ENCODE measurements at places on chromosomes 2 and 18.
A peak's percentile ranks its signal among the peaks of the same experiment; 100 is the strongest.

- DNase-seq, result peak; percentile 18
Observed at GRCh38 chr2:210445116-210445707, 31.3 kb downstream of the LANCL1 start.

- no peak for DNase-seq
Observed at GRCh38 chr18:64399566-64399965, 250.7 kb upstream of the LINC00305 start.

GRCh38 chr2:11896386-11896785 lies 150.0 kb downstream of the LPIN1 start:
- DNase-seq, result no peak

DNA sequence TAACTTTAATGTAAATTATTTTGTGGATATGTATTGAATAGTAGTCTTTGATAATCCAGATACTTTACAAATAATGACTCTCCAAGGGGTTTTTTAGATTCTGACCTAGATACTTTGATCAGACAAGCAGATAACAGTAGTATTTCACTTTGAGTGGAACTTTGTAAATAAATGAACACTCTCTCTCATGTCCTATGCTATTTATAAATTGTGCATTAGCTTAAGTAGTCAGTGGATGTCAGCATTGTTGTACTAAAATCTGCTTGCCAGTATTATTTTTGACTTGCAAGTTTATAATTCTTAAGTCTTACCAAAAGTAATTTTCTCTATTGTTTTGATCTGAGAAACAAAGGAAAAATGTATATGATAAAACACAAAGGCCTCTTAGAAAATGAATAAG lies 1113.1 kb upstream of the NRXN1 start:
- no peak for DNase-seq

GRCh38 chr2:211093743-211094303 lies 537.4 kb downstream of the CPS1 start:
- no peak for DNase-seq

GRCh38 chr2:129113776-129114175 lies 795.1 kb upstream of the HS6ST1 start:
- DNase-seq, result no peak

DNA sequence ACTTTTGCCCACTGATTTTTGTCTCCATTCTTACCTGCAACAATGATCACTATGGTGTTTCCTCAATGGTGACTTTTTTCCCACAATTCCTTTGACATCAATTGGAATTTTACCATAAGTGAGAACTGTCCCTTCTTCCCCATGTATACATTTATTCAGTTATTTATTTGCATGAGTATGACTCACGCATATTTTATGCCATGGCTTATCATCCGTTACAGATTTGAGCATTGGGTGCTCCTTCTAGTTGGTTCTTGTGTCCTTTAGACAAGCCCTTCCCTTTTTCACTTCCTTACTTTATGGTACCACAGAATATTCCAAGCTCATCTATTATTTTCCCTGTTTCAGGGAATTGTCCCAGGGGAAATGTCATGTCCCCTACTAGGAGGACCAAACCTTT lies 7.6 kb downstream of the COX5B start:
- no peak for DNase-seq

DNA sequence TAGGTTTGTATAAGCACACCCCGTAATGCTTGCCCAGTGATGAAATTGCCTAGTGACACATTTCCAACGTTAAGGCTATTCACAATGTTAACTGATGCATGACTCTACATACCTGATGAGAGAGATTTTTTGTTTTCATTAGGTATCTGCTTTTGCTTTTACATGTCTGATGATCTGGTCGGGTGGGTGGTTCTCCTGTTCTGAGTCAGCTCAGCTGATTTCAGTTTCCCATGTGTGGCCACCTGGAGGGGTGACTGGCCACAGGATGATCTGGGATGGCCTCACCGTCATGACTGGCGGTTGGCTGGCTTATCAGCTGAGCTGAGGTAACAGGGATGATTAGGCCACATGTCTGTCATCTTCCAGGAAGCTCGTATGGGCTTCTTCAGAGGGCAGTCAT lies 33.8 kb upstream of the ACYP2 start:
- peak; percentile 89 for DNase-seq

DNA sequence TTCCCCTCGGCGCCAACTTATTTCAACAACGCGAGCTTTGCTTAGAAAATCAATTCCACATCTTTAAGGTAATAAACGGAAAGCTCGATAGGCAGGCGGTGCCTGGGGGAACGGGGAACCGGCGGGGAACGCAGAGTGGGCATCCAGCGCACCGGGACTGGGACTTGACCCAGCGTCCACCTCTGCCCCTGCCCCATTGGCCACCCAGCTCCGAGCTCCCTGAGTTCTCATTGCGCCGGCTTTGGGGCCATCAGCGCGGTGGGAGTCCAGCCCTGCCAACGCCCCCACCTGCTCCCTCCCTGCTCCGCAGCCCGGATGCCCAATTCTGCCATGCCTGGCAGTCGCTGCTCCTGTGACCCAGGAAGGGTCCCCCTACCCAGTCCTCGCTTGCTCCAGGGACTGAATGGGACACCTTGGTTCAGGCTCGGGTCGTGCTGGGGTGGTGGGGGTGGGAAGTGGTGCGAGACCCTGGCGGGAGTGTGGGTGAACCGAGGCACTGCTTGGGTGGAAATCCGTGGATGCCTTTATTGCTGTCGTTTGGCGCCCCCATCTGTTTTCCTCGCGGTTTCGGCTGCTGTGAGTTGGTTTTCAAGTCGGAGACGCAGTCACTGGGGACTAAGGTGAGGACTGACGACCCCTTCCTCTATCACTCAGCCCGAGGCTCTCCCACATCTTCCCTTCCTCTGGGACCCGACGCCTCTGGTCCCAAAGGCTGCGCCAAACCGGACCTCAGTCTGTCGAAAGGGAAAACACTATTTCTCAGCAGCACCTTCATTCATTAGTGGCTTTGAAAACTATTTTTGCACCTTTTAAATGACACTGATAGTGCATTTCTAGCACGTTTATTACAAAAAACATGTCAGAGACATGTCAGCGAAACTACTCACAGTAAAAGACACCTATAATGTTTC lies 2.4 kb upstream of the EVX2 start:
- no peak for DNase-seq

DNA sequence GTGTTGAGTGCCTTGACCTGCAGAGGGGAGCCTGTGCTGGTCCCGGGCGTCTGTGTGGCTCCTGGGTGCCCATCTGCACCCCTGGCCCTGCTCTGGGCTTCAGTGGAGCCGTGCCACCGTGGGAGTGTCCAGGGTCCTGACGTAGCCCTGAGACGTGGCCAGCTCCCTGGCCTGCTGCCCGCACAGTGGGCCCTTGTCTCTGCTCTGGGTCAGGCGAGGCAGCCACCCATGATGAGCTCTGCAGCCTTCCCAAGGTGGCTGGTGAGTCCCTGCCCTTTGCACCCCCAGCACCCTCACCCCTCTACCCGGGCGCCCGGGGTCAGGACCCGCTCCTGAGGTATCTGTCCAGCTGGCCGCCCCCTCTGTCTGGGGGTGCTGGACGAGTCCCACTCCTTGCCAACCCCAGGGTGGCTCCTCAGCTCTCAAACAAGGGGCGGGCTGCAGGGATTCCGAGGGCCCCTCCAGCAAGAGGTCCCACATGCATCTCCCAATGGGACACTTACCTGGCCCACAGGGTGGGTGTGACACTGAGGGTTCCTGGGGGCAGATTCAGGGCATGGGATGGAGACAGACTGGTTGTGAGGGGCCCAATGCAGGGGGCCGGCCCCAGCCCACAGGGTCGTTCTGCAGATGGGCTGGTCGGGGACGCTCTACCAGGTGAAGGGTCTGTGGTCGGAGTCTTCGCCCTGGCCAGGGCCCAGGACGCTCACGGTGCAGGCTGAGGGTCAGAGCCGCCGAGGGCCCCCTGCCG lies 2.4 kb downstream of the NEU4 start:
- no peak for DNase-seq

GRCh38 chr2:176582990-176583481 lies 313.8 kb downstream of the MTX2 start:
- peak; percentile 23 for DNase-seq

DNA sequence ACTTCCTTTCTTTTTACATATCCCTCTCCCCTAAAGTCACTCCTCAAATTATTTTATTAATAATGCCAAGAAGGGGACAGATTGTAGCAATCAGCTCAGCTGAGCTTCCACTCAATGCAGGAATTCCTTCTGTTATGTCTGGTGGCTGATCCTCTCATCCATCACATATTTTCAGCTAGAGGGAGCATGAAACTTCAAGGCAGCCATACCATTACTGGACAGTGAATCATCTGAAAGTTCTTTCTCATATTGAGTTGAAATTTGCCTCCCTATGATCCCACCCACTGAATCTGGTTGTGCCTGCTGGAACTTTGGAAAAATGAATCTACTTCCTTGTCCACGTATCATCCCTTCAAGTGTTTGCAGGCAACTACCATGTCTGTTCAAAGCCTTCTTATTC lies 11.2 kb downstream of the ZNF385B start:
- no peak for DNase-seq

DNA sequence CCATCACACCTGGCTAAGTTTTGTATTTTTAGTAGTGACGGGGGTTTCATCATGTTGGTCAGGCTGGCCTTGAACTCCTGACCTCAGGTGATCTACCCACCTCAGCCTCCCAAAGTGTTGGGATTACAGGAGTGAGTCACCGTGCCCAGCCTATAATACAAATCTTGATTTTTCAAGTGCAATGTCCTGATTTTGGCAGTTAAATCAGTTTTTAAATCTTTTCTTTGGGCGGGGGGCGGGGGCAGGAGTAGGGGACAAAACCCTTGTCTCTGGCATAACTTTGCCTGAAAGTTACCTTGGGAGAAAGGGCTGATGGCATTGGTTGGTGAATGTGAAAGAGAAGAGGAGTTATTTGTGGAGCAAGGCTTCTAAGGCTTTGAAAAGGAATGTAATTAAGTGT lies 12.3 kb downstream of the GALNT1 start:
- DNase-seq, result no peak

DNA sequence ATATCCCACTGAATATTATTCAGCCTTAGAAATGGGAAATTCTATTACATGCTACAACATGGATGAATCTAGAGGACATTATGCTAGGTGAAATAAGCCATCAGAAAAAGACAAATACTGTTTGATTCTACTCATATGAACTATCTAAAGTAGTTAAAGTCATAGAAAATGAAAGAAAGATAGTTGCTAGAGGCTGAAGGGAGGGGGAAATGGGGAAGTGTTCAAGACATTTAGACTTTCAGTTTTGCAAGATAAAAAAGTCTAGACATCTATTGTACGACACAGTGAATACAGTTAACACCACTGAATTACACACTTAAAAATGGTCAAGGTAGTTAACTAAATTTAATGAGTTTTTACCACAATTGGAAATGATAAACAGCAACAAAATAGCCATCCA lies 835.9 kb upstream of the CHAC2 start:
- no peak for DNase-seq

GRCh38 chr2:232633413-232634205 lies at the start of gene EFHD1:
Gene EFHD1 (plus strand): TSS chr2:232633604. CDS start chr2:232633705, 101 bp downstream.
- DNase-seq, result peak; percentile 26

DNA sequence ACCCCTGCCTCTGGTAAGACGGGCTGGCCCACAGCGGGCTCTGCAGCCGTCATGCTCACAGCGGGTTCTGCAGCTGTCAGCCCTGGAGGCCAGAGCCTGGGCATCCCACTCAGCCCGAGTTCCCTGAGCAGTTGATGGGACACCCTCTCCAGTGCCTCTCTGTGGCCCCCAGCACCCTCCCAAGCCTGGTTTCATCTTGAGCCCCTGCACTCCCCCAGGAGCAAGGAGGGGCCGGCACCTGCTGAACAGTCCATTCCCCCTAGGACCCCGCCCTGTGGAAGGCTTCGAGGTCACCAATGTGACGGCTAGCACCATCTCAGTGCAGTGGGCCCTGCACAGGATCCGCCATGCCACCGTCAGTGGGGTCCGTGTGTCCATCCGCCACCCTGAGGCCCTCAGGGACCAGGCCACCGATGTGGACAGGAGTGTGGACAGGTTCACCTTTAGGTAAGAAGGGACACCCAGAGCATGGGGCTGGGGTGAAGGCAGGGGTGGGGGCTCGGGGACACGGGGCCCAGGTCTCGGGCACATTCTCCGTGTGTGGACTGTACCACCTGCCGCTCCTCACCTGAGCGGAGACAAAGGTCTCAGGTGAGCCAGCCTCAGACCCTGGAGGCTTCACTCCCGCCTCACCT lies 34.5 kb downstream of the MTERF4 start:
- no peak for DNase-seq

DNA sequence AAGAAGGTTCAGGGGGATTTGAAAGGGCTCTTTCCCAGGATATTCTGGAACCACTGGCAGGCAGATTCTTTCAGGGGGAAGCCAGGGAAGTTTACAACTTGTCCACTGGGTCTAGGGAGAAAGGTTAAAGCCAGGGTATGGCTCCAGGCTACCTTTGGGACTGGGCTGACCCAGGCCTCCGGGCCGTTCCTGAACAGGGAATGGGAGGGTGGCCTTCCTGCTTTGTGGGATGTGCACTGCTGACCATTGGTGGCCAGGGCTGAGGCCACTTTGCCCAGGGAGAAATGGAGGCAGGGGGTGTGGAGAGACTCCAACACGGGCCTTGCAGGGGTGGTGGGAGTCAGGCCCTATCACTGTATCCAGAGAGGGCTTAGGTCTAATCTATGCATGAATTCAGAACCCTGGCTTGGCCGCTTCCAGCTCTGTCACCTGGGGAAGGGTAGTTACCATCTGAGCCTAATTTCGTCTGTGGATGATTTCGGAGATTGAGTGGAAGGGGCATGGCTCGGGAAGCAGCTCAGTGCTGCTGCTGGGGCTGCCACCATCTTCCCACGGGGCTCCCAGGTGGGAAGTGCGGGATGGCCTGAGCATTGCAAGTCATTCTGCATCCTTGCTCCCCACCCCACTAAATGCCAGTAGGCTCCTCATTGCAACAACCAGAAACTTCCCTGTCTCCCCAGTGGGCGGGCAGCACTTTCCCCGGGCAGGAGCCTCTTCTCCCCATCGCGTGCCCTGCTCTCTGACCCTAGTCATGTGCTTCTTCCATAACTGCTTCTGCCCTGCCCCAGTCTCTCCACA lies 57.1 kb upstream of the OTOF start:
- DNase-seq, result no peak

DNA sequence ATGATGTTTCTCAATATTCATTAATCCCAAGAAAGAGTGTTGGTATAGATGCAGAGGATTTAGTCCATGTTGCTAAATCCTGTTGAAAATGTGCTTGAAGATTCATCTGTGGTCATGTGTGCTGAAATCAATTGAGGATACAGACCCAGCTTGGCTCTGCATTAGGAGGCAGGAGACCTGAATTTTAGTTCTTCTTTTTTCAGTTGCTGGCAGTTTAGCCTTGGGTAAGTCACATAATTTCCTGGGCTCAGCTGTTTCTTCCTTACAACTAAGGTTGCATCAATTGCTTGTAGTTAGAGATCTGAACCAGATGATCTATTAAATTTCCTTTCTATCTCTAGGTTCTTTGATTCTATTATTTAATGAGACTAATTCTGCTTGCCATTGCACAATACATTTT lies 54.4 kb downstream of the SETBP1 start:
- DNase-seq, result no peak

- no peak for DNase-seq
Observed at GRCh38 chr2:190443778-190444481, 35.8 kb downstream of the MFSD6 start.

Measured in activated CD4-positive, alpha-beta T cell treated with anti-CD3 and anti-CD28 coated beads, Interleukin-2, Interleukin-4, amounts not matched to agents 100 ng/mL and 50 ng/mL, durations not matched to agents 16 hours and 8 hours (primary cell).